ENCODE measurements at places on chromosomes 11 and 22.

- DNase-seq: no peak
Observed at GRCh38 chr11:66729447-66729846, 431 bp upstream of the SPTBN2 start.

DNA sequence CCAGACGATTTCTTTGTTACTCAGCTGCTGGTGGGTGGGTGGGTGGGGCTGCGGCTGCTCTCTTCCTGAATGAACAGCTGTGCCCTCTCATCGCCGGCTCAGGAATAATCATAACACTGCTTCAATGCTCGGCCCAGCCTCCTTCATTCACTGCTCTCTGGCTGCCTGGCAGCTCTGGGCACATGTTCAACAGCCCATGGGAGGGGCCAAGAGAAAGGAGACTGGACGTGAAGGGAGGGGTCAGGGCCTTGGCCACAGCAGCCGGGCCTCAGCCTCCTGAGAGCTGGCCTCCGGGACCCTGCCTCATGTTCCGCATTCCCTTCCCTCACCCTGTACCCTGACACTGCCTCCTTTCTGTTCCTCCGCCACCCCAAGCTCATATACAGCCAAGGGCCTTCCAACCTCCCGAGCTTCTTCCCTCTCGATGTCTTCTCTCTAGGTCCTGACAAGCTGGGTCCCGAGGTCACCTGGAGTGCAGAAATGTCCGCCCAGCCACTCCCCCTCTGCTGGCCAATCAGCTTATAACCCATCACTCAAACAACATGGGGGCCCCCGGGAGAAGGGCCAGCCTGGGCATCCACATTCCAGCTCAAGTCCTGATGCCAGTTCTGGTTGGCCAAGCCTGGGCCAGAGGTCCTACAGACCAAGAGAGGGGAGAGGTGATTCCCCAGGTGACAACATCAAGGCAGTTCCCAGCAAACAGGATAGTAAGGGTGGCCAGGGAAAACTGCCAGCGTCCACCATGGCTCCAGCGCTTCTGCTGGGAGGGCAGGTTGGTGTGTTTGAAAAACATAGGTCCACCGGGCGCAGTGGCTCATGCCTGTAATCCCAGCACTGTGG, 3.2 kb upstream of the CSDC2 start:
- peak; percentile 92 for DNase-seq

DNA sequence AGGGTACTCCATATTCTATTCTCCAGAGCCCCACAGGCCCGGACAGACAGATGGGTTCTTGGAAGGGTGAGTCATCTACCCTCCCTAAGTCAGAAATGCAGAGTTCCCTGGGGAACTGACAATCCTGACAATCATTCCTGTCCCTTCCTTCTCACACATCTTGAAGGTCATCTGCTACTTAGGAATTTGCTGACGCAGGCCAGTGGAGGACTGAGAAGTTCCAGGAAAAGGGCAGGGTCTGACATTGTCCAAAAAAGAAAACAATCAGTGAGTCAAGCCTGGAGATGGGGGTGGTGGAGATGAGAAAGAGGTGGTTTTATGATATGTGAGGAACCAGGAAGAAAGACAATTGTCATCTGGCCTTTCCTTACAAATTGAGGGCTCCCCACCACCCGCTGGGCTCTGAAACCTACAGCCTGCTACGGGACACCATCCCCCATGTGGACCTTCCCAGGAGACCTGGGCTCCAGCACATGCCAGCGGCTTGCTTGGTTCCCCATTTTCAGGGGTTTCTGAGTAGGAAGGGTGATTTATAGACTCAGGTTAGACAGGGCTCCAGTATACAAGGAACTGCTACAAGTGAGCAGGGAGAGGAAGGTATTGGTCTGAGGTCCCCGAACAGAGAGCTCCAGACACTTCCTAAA, 12.9 kb downstream of the CD59 start:
- DNase-seq: no peak

GRCh38 chr11:105719073-105719822, 109.4 kb downstream of the GRIA4 start:
- DNase-seq: no peak

DNA sequence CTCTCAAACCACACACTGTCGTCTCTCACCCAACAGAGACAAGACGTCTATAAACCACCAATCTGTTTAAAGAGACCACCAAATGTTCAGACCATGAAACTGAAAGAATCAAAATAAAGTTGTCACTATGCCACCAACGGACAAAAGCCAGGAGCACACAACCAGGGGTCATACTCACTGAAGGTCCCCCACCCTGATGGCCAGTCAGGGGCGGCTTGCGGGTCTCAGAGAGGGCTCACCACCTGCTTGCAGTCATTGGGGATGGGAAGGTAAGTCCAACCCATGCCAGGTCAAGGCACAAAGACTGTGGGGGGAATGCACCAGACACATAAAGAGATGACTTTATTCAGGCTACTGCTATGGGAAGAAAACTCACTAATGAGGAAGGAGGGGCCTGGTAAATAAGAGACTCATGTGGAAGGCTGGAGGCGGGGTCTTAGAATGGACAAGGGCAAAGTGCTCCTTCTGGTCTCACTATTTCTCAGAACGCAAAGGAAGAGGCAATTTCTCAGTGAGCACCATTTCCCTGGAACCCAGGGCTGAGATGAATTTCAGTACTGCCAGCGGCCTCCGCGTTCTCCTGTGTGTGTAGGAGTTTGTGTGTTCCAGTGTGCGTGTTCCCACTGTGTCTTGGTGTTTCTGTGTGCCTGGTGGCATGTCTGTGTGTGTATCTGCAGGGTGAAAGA, 17.3 kb downstream of the SCARF2 start:
- no peak for DNase-seq

DNA sequence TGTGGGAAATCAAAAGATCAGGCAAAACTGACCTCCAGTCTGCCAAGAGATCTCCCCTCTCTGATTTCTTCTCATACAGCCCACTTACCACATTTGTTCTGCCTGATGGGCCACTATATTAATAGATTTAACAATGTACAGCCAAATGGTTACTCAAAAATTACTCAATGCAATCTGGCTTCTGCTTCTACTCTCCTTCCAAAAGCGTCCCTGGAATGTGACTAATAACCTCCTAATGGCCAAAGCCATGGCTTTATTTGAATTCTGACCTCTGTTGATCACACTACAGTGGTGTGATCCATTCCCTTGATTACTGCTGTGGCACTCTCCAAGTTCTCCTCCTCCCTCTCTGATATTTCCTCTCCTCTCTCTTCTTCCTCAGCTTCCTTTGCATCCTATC, 86.2 kb downstream of the MPPED2 start:
- no peak for DNase-seq

- no peak for DNase-seq
Observed at GRCh38 chr22:19847345-19847632, 7.4 kb downstream of the GNB1L start.

DNA sequence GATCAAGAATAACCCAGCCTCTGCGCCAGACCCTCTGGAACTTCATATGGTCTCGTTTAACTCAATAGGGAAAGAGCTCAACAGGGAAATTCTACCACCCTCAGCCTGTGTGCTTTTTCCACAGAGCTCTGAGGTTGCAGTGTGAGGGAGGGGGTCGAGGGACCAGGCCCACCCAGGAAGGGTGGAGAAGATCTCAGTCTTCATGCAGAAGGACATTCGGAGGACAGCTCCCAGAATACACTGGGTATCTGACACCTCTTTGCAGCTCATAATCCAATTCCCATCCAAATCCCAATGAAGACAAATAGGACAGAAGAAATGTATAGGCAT, 56.6 kb downstream of the ST14 start:
- no peak for DNase-seq

DNA sequence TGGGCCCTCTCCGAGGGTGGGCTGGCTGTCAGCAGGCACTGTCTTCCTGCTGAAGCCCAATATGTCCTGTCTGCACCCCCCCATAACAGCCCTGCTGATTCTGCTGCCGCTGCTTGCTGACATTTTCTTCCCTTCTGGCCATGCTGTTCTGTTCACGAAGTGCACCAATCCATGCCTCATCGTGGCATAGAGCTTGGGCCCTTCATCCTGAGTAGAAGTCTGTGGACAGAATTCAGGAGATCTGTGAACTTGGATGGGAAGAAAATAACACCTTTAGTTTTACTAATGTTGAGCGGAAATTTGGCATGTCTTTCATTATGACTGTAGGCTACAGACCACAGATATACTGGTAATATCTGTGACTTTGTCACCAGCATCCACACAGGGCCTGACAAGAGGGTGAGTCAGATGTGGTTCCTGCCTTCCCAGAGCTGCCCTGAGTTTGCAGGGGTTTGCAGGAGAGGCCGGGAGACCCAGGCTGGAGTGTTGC, 14.1 kb upstream of the KIAA0930 start:
- DNase-seq: no peak

DNA sequence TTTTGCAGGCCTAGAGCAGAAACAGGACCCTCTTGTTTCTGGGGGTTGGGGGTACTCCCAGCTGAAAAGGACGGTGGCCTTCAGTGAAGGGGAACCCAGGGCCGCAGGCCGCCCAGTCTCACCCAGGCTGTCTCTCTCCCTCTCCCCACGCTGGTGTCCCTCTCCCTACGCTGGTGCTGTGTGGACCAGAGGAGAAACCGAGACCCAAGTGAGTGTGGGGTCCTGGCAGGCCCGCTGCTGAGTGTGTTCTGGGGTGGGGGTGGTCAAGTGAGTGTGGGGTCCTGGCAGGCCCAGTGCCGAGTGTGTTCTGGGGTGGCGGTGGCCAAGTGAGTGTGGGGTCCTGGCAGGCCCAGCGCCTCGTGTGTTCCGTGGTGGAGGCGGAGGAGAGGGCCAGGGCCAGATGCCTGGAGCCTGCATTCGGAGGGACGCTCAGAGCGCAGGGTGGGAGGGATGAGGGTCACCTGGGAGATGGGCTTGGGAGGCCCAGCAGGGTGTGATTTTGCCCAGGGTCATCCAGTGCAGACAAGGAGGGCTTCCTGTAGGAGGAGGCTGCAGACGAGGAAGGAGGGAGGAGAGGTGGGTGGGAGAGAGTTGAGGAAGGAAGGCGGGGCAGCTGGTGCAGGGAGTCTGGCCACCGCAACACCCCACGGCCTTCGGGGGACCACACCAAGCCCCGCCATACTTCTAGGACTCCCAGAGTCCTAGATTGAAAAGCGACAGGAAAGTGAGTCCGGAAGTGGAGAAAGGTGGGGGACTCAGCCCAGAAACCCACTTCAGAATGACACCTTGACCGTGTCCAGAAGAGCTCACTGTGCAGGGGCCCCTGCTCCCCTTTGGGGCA, 10.3 kb downstream of the TNNT3 start:
- DNase-seq: no peak

GRCh38 chr11:108838102-108838791, 173.4 kb downstream of the DDX10 start:
- DNase-seq: no peak

DNA sequence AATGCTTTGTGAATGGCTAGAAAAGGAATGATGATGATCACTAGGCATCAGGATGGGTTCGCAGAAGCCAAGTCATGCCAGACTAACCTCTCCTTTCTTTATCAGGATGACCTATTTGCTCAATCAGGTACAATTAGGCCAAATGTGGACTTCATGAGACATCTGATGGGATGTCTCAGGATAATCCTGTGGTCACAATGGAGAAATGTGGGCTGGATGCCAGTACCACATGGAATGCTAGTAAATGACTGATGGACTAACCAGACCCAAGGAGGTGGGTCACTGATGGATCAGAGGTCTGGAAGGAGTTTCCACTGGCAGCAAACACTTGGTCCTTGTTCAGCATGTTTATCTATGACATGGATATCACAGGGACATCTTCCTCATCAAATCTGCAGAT, 94.8 kb upstream of the PHOX2A start:
- no peak for DNase-seq

DNA sequence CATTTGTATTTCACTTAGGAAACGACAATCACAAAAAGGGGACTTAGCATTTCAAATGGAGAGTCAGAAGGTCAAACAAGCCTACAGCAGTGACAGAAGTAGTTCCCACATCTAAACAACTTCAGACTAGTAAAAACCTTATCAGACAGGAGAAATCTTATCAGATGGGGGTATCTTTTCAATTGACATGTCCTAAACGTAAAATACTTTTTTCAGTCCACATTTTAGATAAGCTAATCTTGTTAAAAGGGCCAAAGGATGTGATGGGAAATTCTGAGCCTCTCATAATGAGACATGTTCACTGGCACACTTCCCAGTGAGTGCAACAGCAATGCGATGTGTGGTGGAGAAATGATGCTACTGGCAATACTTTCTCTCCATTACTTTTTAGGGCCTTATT, 2.4 kb downstream of the MAPK1 start:
- DNase-seq: peak; percentile 35

DNA sequence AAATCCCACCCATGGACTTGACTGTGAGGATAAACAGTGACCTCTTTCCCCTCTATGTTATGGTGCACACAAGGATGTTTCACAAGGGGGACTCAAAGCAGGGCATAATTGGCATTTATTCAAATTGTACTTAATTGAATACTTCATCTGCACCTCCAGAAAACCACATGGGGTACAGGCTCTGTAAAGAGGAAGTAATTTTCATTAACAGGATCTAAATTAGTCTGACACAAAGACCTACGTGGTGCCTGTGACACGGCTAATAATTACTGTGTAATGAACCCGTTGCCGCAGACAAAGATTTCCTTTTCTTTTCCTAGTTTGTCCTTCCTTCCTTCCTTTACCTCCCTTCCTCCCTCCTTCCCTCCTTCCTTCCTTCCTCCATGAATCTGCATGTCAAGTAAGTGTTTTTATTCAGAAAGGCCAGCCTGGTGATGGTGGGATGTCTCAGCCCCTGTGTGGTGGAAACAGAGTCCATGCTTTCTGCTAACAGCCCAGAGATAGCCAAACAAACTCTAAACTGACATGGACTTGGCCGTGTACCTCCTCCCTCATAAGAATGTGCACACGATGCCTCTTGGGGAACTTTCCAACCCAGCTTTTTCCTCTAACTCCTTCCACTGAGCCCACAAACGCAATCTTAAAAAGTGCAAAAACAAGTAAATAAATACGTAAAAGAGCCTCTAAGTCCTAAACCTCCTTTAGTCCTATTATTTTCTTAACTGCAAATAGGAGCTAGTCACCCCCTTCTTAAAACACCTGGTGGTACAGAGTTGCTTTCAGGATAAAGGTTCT, 118.8 kb downstream of the INSC start:
- DNase-seq: peak; percentile 36

- DNase-seq: no peak
Observed at GRCh38 chr22:49620003-49620556, 207.6 kb downstream of the BRD1 start.

DNA sequence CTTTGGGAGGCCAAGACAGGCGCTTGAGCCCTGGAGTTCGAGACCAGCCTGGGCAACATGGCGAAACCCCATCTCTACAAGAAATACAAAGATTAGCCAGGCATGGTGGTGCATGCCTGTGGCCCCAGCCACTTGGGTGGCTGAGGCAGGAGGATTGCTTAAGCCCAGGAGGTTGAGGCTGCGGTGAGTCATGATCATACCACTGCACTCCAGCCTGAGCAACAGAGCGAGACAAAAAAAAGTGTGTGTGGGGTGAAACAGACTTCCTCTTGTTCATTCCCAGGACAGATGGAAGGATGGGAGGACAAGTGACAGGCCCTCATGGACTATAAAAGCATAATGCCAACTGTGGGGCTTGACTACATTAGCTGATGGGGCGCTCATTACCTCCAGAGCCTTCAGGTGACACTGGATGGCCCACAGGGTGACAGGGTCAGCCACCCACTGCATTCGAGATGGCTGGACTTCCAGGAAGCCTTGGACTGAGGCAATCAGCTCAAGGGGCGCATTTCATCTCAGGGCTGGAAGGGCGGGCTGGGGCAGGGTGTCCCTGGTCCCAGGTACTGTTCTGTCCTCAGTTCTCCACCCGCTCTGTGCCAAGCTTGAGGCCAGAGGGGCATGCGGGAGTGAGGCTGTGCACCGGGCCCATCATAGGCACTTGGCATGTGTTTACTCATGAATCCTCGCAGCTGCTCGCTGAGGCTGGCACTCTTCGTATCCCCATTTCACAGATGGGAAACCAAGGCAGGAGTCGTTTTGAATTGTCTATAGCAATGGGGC, 12.5 kb downstream of the NPTXR start:
- DNase-seq: no peak

GRCh38 chr11:46050003-46050461, 71.2 kb downstream of the PHF21A start:
- no peak for DNase-seq

Data from stomach (tissue), 19 donors.